ENCODE measurements at places on chromosomes 3 and 15. TPM values are rescaled to one million over a fixed set of nuclear protein-coding genes. Genes with fewer than 3 reads are reported as not detected.
A peak's percentile ranks its signal among the peaks of the same experiment; 100 is the strongest.

PARP9 gene
- 42.6 TPM for total RNA-seq

RTP4 gene
- total RNA-seq, result 3.6 TPM

EIF4E3 gene
- 25.9 TPM for total RNA-seq

CCR1 gene
- not detected for total RNA-seq

GRCh38 chr15:38941399-38941953 lies 376.9 kb upstream of the RASGRP1 start:
- no peaks in the 10 kb centered on the region for H3K27me3 ChIP-seq
- no peak overlapping the region for H3K27ac ChIP-seq
- no peaks in the 10 kb centered on the region for H3K4me1 ChIP-seq
- H3K4me3 ChIP-seq, result no peak overlapping the region
- no peak for DNase-seq
- no peaks in the 10 kb centered on the region for H3K36me3 ChIP-seq

DNA sequence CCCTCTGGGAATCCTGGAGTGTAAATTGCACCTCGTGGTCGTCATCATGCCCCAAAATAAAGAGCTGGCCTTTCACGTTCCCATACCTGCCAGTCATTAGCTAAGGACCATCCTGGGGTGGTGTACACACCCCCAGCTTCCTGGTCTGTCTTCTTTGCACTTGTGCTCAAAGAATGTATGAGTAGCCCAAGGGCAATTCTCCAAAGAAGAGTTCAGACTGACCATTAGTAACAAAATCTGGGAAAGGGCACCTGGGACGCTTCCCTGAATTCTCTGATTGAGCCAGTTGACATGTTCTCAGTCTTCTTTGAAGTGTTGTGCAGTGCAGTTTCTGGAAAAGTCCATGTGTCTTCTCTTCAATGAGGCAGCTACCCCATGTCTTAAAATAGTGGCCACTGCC lies 34.8 kb downstream of the FAM3D start:
- H3K4me3 ChIP-seq, result no peak overlapping the region
- peaks cover 33% of the 10 kb centered on the region for H3K4me1 ChIP-seq
- H3K27ac ChIP-seq, result no peak overlapping the region
- DNase-seq, result no peak

DNA sequence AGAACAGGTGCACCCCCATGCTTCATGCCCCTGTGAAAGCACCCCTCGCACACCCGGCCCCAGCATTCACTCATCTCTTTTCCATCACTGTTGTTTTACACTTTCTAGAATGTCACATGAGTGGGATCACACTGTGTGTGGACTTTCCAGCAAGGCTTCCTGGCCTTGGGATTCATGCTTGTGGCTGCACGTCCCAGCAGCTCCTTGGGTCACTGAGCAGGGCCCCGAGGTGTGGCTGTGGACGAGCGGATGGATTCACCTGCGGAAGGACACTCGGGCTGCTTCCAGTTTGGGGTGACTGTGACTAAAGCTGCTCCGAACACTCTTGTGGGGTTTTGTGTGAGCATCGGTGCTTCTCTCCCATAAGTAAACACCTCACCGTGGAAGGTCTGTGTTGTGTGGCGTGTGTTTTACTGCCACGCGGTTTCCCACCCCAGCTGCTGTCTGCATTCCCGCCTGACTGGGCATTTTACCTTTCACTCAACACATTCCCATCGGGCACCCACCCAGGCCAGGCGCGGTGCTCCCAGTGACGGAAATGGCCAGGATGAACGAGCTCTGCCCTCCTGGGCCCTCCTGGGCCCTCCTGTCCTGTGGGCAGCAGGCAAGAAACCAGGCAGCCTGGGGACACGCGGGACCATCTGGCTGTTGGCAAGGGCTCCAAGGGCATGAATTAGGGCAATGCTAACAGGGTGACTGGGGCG lies 41.4 kb downstream of the DNAJB8 start:
- no peak overlapping the region for H3K27ac ChIP-seq
- H3K36me3 ChIP-seq, result no peaks in the 10 kb centered on the region
- no peak for DNase-seq
- no peak overlapping the region for H3K4me3 ChIP-seq
- peaks cover 9% of the 10 kb centered on the region for H3K4me1 ChIP-seq

DNA sequence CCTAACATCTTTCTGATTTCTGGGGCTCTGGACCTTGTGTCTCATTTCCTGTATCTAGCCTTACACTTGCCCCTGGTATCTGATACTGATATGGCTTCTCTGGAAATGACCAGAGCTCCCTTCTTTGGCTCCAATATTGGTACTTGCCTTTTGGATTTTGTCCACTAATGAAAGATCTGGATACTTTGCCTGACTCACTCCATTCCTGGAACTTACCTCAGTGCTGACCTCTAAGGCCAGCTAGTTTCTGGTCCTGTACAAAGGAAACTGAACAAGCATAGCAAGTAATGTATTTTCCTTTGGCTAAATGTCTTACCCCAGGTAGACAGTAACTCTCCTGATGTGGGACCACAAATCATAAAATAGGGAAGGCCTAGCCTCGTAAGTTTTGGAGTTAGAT lies 93.8 kb upstream of the SLC4A7 start:
- H3K4me1 ChIP-seq, result no peaks in the 10 kb centered on the region
- no peak overlapping the region for H3K4me3 ChIP-seq
- no peaks in the 10 kb centered on the region for H3K27me3 ChIP-seq
- H3K27ac ChIP-seq, result peak overlapping the region; percentile 18
- H3K36me3 ChIP-seq, result no peaks in the 10 kb centered on the region

GRCh38 chr15:89107984-89108383 lies 19.7 kb downstream of the ABHD2 start:
- DNase-seq, result no peak
- peaks cover 19% of the 10 kb centered on the region for H3K36me3 ChIP-seq
- H3K4me1 ChIP-seq, result peaks cover 89% of the 10 kb centered on the region

DNA sequence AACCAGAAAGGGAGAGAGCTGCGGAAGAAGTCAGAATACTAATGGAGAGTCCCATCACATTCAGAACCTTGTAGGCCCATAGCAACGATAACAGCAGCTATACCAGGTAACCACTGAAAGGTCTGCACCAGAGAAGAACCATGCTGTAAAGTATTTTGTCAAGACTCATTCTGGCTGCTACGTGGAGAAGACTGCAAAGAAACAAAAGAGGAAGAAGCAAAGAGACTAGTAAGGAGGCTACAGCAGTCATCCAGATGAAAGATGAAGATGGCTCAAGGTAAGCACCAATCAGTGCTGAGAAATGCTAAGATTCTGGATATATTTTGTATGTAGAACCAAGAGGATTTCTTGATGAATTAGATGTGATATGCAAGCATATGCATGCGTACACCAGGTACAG lies 39.6 kb downstream of the ACAP2 start:
- no peak overlapping the region for H3K27ac ChIP-seq
- no peak overlapping the region for H3K4me3 ChIP-seq
- H3K27me3 ChIP-seq, result no peaks in the 10 kb centered on the region
- no peak for DNase-seq

DNA sequence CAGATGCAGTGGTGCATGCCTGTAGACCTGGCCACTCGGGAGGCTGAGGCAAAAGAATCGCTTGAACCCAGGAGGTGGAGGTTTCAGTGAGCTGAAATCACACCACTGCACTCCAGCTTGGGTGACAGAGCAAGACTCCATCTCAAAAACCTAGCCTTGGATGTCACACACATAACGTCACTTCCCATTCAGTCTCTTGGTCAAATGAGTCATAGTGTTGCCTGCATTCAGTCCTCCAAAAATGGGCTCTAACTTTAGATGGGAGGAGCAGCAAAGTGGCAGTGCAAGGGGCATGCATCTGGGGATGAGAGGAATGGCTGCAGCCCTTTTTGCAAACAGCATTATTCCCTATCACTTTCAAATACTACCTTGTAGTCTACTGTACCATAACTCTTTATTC lies 62.9 kb upstream of the AGBL1 start:
- H3K27me3 ChIP-seq, result no peaks in the 10 kb centered on the region
- H3K4me1 ChIP-seq, result no peaks in the 10 kb centered on the region
- H3K36me3 ChIP-seq, result no peaks in the 10 kb centered on the region
- no peak for DNase-seq
- H3K27ac ChIP-seq, result no peak overlapping the region

GRCh38 chr3:52848617-52849016 lies 13.8 kb upstream of the MUSTN1 start:
- no peak overlapping the region for H3K27ac ChIP-seq
- no peak overlapping the region for H3K4me3 ChIP-seq
- no peak for DNase-seq
- no peaks in the 10 kb centered on the region for H3K27me3 ChIP-seq
- peaks cover 32% of the 10 kb centered on the region for H3K36me3 ChIP-seq

- DNase-seq, result no peak
- no peaks in the 10 kb centered on the region for H3K4me1 ChIP-seq
Measured at GRCh38 chr3:191987831-191988350, 526.9 kb downstream of the PYDC2 start.

DNA sequence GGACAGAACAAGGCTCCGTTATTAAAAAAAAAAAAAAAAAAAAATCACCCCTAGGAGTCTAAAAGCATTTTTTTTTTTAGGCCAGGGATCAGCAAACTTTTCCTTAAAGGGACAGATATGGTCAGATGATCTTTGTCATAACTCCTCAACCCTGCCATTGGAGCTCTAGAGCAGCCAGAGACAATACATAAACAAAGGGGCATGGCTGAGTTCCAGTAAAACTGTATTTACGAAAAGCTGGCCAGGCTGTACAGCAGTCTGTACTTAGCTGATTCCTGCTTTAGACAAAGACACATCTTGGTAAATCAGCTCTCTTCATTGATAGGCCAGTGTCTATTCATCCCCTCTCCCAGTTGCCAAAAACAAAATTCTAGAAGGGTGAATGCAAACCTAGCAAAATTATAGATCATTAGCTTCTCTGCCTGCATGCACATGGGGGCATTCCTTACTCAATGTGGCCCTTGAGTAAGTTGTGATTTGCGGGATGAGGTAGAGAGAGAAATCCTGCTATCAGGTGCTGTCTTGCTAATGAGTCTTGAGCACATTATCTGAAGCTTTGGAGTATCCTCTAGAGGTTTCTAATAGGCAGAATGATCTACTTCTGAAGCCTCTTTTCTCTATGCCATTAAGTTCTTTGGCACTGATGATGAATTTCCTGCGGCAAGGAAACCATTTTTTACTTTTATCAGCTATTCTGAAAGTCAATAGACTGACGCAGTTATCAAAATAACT lies 35.2 kb downstream of the SENP8 start:
- no peaks in the 10 kb centered on the region for H3K36me3 ChIP-seq
- peaks cover 36% of the 10 kb centered on the region for H3K4me1 ChIP-seq
- DNase-seq, result peak; percentile 36
- peak overlapping the region; percentile 16 for H3K27ac ChIP-seq
- H3K27me3 ChIP-seq, result no peaks in the 10 kb centered on the region

GRCh38 chr3:23752126-23752525 lies 53.6 kb upstream of the UBE2E1 start:
- H3K27me3 ChIP-seq, result no peaks in the 10 kb centered on the region
- H3K4me3 ChIP-seq, result no peak overlapping the region
- no peaks in the 10 kb centered on the region for H3K36me3 ChIP-seq
- no peaks in the 10 kb centered on the region for H3K4me1 ChIP-seq

DNA sequence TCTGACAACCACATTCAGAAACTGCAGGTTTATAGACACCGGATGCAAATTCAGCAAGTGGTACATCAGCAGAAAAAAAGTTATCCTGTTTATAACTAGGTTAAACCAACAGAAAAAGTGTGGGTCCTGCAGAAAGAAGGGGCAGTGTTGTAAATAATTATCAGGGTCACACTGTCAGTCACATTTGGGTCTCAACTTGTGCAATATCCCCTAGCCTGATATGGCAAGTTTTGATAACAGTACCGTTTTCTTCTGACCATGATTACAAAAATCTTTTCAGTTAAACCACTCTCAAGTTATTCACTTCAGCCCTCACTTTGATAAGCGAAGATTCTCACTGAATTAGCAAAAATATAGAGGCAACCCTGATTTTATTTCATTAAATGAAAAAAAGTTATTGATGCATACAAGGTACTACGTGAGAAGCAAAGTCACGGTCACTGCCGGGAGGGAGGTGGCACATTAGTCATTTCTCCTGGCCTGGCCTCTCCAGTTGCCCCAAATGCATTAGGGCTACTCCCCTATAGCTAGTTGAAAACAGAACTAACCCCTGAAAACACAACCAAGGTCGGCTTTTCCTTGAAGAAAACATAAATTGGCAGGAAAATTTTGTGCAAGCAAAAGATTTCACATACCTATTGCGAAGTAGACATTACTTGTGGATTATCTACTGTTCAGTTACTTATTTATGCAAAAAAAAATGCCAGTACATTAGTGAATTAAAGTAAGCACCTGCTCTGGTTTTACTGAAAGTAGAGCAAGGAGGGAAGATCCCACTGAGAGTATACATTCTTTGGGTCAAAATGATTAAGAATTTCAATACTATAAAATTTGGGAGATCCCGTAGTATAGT lies 28.6 kb downstream of the IL5RA start:
- H3K36me3 ChIP-seq, result no peaks in the 10 kb centered on the region
- H3K4me1 ChIP-seq, result no peaks in the 10 kb centered on the region
- no peak overlapping the region for H3K4me3 ChIP-seq
- no peaks in the 10 kb centered on the region for H3K27me3 ChIP-seq
- no peak overlapping the region for H3K27ac ChIP-seq

GRCh38 chr15:68469162-68470048 lies 37.4 kb upstream of the ITGA11 start:
- H3K27me3 ChIP-seq, result no peaks in the 10 kb centered on the region
- no peaks in the 10 kb centered on the region for H3K4me1 ChIP-seq
- no peaks in the 10 kb centered on the region for H3K36me3 ChIP-seq
- H3K27ac ChIP-seq, result no peak overlapping the region
- H3K4me3 ChIP-seq, result no peak overlapping the region

- no peak overlapping the region for H3K27ac ChIP-seq
- DNase-seq, result no peak
- no peak overlapping the region for H3K4me3 ChIP-seq
- no peaks in the 10 kb centered on the region for H3K36me3 ChIP-seq
- no peaks in the 10 kb centered on the region for H3K4me1 ChIP-seq
Measured at GRCh38 chr3:31926543-31926942, 54.5 kb downstream of the OSBPL10 start.

GRCh38 chr15:40691737-40692136 lies 3.2 kb upstream of the RAD51 start:
- no peak overlapping the region for H3K4me3 ChIP-seq
- H3K4me1 ChIP-seq, result peaks cover 14% of the 10 kb centered on the region
- no peaks in the 10 kb centered on the region for H3K27me3 ChIP-seq
- peaks cover 22% of the 10 kb centered on the region for H3K36me3 ChIP-seq
- no peak for DNase-seq

- no peaks in the 10 kb centered on the region for H3K36me3 ChIP-seq
- H3K4me1 ChIP-seq, result no peaks in the 10 kb centered on the region
- H3K27me3 ChIP-seq, result no peaks in the 10 kb centered on the region
- DNase-seq, result no peak
Measured at GRCh38 chr3:73657186-73657585, 32.4 kb upstream of the PDZRN3 start.

- no peak for DNase-seq
- no peaks in the 10 kb centered on the region for H3K27me3 ChIP-seq
- no peak overlapping the region for H3K4me3 ChIP-seq
- H3K27ac ChIP-seq, result no peak overlapping the region
Measured at GRCh38 chr15:48442011-48442410, 110.8 kb downstream of the DUT start.

- H3K4me3 ChIP-seq, result peak overlapping the region; percentile 96
- no peak for DNase-seq
- H3K27ac ChIP-seq, result no peak overlapping the region
- peaks cover 24% of the 10 kb centered on the region for H3K4me1 ChIP-seq
- H3K36me3 ChIP-seq, result peaks cover 36% of the 10 kb centered on the region
- H3K27me3 ChIP-seq, result no peaks in the 10 kb centered on the region
Measured at GRCh38 chr15:43492266-43492665, 690 bp downstream of the TP53BP1 start.

Data from stomach (tissue), 19 donors.